ENCODE measurements at places on chromosomes 3 and 15.

- DNase-seq, result no peak
These were observed 651.6 kb downstream of the NTRK3 start for GRCh38 chr15:87604857-87605446.

DNA sequence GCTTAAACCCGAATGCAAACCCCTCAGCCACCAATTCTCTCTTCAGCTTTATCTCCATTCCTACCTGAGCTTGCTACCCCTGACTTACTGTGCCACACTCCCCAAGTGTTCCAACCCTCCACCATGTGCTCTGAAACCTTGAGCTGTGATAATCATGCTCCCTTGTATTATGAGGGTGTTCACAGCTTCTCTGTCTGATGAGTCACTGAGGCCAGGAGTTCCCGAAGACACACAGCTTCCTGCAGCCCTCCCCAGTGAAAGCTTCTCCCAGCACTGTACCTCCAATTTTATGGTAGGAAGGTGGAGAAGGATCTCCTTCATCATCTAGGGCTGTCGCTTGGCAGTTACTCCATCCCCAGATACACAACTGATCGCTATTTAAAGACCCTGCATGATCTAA is 24.9 kb downstream of the STAC start:
- DNase-seq, result no peak

DNA sequence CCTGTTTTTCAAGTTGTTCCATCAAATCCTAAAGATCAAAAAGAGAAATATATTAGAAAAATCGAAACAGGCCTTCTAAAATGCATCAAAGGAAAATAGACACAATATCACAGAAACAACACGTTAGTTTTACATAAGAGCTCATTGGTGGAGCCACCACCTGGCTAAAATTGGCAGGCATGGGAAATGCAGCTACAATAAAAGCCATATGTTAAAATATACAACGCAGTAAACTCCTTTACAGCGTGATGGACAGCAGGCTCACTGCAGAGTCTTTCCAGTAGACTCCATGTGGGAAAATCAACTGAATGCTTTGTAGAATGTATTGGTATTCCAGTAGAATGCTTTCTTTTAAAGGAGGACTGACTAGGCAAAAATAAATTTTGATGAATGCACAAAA is 40.9 kb upstream of the MYO5C start:
- no peak for DNase-seq

GRCh38 chr15:92909136-92909781 is 9.1 kb downstream of the CHD2 start:
- no peak for DNase-seq

DNA sequence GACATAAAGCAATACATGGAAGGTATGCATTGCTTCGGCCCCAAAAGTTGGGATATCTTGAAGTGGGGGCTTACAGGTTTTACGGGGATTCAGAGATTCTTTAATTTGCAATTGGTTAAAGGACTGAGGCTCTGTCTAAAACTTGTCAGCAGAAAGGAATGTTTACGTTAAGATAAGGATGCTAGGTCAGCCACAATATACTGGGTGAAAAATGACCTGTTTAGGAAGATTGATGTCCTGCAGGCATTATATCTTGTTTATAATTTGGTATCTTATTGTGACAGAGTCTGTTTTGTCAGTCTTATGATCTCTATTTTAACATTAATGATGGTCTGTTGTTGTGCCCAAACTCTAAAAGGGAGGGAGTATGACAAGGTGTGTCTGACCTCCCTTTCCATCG is 15.3 kb upstream of the CCNDBP1 start:
- no peak for DNase-seq

DNA sequence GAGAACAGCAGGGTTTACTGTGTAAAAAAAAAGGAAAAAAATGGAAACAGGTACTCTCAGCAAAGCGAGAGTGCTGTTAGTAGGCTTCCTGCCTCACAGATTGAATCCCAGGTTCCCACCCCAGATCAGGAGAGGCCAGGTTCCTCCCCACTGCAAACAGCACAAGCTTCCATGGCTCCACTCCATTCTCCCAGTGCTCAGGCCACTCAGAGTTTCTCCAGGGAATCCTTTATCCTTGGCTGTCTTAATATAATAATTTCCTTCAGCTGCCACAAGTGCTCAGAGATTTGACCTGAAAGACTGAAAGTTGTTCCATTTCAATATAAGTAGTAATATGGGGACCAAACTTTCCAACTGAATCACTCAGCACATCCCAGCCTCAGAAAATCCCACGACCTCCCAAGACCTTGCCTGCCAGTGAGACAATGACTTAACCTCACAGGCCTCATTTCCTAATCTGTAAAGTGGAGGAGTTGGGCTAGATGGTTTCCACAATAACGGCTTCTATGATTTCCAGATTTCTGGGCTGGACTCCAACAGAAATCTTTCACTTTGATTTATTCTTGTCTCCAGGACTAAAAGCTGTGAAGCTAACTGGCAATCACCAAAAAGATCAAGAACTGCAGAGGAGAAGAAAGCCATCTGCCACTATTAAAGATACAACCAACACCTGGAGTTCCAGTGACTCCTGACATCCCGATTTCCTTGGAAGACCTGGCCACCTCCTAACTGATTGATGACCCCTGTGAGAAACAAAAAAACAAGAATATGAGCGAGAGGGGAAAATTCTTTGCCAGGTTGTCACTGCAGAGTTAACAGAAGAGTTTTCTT is 289.5 kb downstream of the NEK10 start:
- DNase-seq, result no peak

DNA sequence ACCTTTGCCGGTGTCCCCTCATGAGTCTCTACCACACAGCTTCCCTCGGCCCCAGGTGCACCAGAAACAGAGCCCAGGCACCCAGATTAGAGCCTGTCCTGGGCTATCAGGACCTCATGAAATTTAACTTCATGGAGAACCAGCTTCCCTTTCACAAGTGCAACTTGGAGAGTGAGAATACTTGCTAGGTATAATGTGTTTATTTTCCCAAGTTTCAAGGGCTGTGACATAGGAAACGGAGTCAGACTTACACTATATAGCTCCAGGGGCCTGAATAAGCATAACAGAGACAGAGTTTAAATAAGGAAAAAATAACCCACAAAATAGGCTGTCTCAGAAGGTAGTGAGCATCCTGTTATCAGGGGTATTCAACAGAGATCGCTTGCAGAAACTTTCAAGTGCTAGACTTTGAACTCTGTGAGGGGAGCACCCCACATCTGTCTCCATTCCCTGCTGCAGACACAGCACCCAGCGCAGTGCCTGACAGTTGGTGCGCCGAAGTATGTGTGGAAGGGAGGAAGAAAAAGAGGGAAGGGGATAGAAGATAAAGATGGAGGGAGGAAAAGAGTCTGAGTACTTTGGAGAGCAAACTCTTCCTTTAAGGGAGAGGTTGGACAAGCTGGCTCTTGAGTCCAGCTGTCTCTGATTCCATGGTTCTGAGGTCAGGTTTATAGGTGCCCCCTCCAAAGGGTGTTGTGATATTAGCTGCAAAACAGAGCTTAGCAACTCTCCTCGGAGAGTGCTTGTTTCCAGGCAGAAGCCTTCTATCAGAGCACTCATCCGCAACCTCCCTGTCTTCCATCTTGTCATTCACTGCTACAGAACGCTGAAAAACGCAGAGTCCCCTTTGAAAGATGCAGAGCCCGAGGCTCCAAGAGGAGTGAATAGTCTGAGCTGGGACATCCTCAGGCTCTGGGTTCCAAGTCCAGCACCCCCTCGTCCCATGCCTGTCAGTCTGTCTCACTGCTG is 84.8 kb downstream of the CPN2 start:
- no peak for DNase-seq

DNA sequence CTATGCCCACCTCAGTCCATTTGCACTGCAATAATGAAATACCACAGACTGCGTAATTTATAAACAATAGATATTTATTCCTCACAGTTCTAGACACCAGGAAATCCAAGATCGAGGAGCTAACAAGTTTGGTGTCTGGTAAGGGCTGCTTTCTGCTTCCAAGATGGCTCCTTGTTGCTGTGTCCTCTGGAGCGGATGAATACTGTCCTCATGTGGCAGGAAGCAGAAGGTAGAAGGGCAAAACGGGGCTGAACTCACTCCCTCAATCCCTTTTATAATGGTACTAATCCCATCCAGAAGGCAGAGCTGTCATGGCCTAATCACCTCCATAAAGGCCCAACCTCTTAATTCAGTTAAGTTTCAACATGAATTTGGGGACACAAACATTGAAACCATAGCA is 75.3 kb downstream of the P2RY1 start:
- DNase-seq, result no peak

DNA sequence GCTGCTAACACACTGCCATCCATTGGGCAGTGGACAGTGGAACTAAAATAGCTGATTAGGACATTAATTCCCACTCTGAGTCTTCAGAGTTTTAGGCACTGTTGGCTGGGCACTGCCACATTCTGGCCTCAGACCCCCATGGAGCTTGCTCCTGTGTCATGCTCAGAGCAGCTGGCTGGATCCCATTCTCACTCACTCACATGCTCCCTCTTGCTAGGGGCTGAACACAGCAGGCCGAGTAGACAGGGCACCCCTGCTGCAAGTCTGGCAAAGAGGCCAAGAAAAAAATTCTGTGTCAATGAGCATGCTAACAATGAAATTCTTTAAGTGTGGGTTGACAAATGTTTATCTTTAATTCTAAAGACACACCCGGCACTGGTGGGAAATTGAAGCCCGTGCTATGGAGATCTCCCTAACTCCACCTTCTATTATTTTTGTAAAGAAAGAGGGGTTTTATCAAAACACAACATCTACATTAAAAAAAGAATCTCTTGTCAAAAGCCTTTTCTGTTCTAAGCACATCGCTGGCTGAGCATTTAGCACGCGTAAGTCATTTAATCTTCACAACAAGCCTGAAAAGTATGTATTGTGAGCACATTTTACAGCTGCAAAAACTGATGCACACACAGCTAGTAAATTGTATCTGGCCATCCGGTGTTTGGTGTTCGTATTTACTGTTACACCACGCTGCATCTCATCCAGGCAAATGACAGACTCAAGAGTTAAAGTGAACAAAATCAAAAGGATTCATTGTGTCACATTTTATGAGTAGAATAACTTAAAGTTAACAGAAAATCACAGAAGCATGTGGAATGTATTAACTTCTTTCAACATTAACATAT is 362.1 kb downstream of the PLOD2 start:
- peak; percentile 39 for DNase-seq

DNA sequence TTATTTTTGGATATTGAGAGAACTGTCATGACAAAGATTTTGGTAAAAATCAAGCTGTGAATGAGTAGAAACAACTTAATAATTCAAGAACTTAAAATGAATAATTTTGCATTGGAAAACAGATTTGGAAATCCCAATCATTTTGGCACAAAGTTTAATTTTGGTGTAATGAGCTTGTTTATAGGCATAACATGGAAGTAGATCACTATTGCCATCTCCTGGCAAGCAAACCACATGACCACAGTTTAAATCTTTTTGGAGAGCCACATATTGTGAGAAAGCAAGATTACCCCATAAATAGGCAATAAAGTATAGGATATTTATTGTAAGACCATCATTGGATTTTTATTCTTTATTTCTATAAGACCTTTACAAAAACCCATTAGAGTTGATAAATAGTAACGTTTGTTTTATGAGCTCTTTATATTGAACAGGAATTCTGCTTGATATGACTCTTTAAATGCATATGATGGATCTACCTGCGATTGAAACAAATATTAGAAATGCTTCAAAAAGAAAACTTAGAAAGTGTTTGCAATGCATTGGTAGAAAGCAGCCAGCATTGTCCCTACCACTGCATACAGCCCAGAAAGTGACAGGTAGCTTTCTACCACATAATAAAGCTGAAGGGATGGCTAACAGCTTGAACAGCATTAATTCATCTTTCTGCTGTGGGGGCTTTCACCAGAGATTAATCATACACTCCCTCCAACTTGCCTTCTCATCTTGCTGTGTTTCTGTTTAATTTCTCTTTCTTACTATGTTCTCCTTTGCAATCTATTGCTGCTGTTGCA is 766.8 kb downstream of the TBL1XR1 start:
- DNase-seq, result no peak

DNA sequence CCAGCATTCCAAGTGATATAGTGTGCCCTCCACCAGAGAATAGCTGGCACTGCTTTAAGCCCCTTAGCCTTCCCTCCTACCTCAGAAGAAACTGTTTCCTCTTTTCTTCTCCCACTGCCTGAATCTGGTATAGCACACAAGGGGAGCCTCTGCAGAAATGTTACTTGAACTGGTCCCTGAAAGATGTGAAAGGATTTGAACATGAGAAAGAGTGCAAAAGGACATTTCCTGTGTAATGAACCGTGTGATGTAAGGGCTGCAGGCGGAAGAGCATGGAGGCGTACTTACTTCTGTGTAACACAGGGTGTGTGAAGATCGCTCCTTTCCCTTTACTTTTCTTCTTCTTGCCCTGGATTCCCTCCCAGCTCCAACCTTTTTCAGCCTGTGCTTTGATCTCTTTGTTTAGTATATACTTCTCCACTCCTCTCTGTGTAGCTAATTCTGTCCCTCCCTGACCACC is 8.4 kb downstream of the TMOD3 start:
- no peak for DNase-seq

GRCh38 chr3:156726456-156726855 is 52.1 kb downstream of the TIPARP start:
- no peak for DNase-seq

DNA sequence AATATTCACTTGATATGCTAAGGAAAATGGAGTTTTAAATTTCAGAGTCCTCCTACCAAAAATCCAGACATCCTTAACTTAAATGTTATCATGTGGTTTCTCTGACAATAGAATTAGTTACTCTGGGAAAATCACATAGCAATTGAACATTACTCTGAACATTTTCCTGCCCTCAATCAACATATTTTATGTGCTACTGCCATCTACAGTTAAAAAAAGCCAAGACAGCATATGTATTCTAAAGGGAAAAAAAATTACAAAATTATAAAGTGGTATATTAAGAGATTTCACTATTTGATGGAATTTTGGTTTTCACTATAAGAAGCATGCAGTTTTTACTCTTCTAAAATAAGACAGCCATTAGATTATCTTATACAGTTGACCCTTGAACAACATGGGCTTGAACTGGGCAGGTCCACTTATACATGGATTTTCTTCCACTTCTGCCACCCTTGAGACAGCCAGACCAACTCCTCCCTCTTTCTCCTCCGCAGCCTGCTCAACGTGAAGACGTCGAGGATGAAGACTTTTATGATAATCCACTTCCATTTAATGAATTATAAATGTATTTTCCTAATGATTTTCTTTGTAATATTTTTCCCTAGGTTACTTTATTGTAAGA is 122.3 kb downstream of the ATP1B3 start:
- DNase-seq, result no peak

- no peak for DNase-seq
These were observed 172.0 kb upstream of the BFSP2 start for GRCh38 chr3:133227813-133228212.

All from sigmoid colon (tissue), 7 donors.